ENCODE measurements at places on chromosomes 2 and 18. TPM values are rescaled to one million over a fixed set of nuclear protein-coding genes. Genes with fewer than 3 reads are reported as not detected.

The FSIP2 gene
- 3.4 TPM for total RNA-seq

The C2orf80 gene
- not detected for total RNA-seq

The HJURP gene
- total RNA-seq: 7.9 TPM

The TBC1D8 gene
- 15.2 TPM for total RNA-seq

The CNTNAP5 gene
- total RNA-seq: not detected

The REG3A gene
- not detected for total RNA-seq

The ATP6V1C2 gene
- total RNA-seq: not detected

The AQP12B gene
- not detected for total RNA-seq
